ENCODE measurements at places on chromosomes 7 and 10.

DNA sequence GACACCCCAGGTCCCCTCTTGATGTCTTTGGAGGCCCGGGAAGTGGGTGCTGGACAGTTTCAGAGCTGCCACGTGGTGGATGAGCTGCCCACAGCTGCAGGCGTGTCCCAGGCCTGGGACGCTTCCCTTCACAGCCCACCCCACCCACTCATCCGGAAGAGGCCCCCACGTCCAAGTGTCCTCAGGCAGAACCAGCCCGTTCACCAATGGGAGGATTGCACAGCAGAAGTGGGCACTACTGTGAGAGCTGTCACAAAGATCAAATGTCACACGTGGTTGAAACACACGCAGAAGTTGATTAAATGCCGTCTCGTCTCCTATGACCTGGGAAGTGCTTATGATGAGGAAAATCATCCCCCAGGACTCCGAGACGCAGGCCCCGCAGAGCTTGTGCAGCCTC lies 52.9 kb downstream of the STK32C start:
- DNase-seq = no peak

DNA sequence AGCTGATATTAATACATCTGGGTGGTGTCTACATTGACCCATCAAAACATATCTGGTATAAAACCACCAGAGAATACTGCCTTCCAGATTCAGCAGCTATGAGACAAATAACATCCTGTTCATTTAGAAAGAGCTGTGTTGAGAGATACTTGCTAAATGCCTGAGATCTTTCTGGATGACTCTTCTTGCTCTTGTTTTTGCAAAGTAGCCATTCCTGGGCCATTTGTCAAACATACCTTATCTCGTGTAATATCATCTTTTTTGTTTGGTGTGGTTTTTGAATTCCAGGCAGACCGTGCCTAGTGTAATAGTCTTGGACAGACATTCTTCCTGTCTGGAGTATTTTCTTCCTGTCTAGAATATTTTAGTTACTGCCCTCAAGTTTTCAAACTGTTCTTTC lies 74.7 kb upstream of the PRR15 start:
- peak; percentile 26 for DNase-seq

DNA sequence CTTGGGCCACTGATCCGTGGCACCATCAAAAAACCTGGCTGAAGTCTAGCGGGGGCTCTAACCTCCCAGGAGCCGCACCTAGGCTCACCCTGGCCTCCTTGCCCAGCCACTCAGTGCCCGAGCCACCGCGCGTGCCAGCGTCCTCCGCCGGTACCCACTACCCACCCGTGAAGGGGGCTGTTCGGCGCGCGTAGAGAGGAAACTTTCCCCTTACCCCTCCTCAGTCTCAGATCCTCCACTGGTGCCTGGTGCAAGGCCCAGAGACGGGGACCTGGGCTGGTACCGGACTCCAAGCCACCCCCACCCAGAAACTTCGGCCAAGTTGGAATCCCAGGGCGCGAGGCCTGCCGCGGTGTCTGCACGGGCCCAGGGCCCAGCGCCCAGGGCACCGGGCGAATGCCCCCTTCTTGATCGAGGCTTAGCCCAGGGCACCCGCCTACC lies 3.5 kb upstream of the EBF3 start:
- DNase-seq = no peak

DNA sequence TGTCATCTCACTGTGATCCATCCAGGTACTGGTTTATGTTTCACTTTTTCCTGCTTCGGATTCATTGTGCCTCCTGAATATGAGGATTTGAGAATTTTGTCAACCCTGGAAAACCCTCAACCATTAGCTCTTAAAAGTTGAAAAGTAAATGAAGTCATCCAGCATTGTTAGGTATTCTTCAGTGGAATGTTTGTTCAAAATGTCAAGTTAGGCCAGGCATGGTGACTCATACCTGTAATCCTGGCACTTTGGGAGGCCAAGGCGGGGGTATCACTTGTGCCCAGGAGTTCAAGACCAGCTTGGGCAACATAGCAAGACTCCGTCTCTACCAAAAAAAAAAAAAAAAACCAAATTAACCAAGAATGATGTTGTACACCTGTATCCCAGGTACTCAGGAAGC lies 222.1 kb downstream of the NSUN6 start:
- no peak for DNase-seq

GRCh38 chr10:98141484-98142073 lies 7.1 kb downstream of the R3HCC1L start:
- DNase-seq = no peak

DNA sequence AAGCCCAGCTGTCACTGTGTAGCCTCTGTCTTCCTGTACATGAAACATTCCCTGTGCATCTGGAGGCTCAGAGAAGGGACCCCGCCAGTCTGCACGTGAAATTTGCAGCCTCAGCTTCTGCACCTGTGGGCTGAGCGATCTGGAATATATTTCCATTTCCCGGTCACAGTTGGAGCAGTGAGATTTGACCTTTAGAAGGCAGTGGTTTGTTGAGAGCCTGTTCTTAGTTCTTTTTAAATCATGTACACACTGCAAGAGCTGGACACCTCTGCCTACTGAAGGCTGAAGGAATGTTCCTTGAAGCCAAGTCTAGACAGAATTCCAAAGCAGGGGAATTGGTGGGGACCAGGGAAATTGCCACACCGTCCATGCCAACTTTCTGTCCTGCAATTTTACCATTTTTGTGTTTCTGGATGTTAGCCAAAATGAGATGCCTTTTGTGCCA lies 706.6 kb downstream of the INHBA start:
- DNase-seq = no peak

DNA sequence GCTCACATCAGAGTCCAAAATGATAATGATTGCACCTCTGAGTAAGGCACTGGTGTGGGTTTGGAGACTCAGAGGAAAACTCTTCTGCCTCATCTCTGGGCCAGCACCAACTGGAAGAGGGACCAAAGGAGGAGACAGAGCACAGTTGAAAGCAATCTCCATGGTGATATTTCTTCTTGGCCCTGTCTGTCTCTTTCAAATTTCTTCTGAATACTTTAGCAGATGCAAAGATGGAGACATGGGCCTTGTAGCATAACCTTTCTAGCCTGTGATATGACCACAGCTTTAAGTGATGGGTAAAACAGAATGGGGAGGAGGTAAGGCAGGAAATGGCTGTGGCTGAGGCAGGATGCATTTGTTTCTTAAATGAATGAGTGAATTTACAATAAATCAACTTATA lies 12.2 kb upstream of the GIMAP7 start:
- DNase-seq = no peak

DNA sequence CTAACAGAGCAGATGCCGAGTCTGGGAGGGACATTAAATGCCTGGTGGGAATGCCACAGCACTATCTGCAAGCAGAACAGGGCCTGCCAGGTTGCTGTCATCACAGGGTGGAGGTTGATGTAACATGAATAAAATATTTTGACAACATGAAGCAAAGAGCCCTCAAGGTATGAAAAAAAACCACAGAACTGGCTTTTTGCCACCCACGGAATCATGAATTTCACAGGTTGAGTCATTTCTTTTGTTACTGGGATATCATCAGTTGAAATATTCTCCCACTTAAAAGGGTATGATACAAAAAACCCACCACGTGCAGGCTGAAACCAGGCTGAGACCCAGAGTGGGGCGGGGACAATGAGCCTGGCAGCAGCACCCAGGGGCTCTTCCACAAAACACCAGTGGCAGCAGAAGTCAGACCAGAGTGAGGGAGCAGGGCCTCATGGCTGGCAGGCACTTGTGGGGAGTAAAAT lies 220.1 kb downstream of the TNS3 start:
- peak; percentile 33 for DNase-seq

DNA sequence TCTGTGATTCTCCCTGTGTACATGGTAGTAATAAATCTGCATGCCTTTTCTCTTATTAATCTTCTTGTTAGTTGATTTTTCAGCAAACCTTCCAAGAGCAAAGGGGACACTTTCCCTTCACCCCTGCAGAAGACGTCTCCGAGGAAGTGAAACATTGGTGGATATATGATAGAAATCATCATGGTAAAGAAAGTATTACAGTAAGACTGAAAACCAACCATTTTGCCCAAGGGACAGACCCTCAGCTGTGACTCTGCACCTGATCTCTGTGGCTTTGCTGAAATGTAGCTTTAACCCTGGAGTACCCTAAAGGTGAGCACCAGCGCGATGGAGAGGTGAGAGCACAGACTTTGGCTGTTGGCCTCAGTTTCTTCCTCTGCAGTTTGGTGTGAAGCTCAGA lies 32.8 kb upstream of the MYO3A start:
- no peak for DNase-seq

GRCh38 chr10:74842301-74842954 lies 16.0 kb downstream of the KAT6B start:
- DNase-seq = no peak
